GM19239 (cell line): ENCODE measurements at places on chromosomes 2 and 18.

DNA sequence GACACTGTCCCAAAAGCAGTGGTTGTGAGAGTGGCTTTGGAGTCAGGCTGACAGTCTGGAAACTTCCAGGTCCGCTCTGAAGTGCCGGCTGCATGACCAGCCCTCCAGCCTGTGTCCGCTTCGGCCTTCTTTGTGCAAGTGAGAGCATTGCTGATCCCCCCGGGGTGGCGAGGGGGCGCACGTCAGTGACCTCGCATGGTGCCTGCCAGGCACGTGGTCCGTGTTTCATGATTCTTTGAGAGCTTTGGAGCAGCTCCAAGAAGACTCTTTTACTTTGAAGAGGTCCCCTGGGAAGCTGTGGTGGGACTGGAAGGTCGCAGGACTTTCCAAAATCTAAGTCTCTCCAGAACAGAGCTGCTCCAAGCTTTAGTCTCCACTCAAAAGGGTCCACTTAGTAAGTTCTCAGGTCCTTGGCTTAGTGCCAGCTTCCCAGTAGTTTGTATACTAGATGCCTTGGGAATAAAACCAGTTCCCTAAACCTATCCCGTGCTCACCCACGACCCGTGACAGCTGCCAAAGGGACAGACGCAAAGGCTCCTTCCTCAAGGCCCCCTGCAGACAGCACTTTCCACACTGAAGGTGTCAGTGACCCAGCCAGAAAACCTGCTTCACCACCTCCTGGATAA, 68.8 kb downstream of the ADI1 start:
- no peak for DNase-seq

- peak; percentile 72 for DNase-seq
Measured at GRCh38 chr2:208254118-208254870, 577 bp downstream of the IDH1 start.

GRCh38 chr2:218754201-218754600, 27.7 kb upstream of the CYP27A1 start:
- DNase-seq, result no peak

- no peak for DNase-seq
Measured at GRCh38 chr2:105129722-105130232, 91.9 kb downstream of the MRPS9 start.

- DNase-seq, result no peak
Measured at GRCh38 chr18:31658670-31659575, 25.5 kb downstream of the B4GALT6 start.
